ENCODE measurements at places on chromosomes 7 and 10. TPM values are rescaled to one million over a fixed set of nuclear protein-coding genes. Genes with fewer than 3 reads are reported as not detected.

Gene FKBP6
- total RNA-seq: 0.47 TPM

Gene MPLKIP
- total RNA-seq: 28.5 TPM

DNA sequence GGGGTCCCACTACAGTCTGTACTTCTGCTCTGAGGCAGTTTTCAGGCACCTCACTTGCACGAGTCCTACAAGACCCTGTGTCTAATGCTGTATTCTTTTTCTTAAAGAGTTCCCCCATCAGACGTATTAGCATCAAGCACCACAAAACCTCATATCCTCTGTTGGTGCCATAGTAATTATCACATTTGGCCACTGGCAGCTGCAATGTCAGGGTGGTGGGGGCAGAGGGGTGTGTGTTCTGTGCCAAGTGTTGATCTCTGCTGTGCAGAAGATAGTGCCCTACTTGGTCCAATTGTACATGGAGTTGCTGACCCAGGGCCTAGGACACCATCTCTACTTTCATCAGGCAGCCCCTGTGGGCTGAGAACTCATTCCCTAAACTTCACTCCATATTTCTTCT is 20.0 kb upstream of the JAZF1 start:
- H3K36me3 ChIP-seq: no peaks in the 10 kb centered on the region
- H3K4me1 ChIP-seq: no peaks in the 10 kb centered on the region
- H3K4me3 ChIP-seq: no peak overlapping the region

Gene SUN3
- total RNA-seq: not detected

DNA sequence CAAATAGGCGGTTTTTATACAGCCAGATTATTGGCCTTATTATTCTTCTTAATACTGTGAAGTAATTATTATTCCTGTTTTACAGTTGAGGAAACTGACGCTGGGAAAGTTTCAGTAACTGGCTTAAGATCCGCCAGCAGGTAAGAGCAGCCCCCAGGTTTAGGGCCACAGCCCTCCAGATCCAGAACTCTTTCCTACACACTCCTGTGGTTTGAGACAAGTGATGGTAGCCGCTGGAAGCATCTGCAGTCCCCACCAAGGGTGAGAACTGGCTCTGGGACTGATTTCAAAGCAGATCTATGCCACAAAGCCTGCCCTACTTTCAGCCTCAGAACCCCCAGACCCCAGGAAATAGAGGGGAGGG is 3.0 kb upstream of the UNC5B start:
- H3K27ac ChIP-seq: no peak overlapping the region
- H3K4me3 ChIP-seq: no peak overlapping the region
- H3K27me3 ChIP-seq: peaks cover 23% of the 10 kb centered on the region
- peaks cover 22% of the 10 kb centered on the region for H3K4me1 ChIP-seq

- H3K36me3 ChIP-seq: no peaks in the 10 kb centered on the region
- no peak overlapping the region for H3K27ac ChIP-seq
- no peaks in the 10 kb centered on the region for H3K27me3 ChIP-seq
- H3K4me3 ChIP-seq: no peak overlapping the region
These were observed 1149.5 kb upstream of the POT1 start for GRCh38 chr7:126079151-126079550.

DNA sequence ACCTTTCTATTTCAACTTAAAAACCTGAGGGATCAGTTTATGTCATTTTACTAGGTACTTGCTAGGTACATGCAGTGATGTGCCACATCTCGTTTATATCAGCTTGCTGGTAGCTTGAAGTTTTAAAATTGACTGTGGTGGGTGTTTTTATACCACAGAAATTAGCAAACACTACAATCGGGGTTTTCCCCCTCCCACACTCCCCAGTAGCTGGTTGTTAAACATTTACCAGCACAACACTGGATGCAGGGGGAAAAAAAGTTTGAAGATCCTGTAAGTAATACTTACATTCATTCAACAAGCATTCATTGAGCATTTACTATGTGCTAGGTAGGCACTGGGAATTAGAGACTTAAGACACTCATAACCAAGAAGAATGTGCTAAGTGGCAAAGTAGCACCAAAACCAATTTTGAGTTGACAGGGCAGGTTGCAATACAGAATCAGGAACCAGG is 32.6 kb downstream of the USP6NL start:
- no peak overlapping the region for H3K4me3 ChIP-seq
- H3K27me3 ChIP-seq: no peaks in the 10 kb centered on the region
- peaks cover 4% of the 10 kb centered on the region for H3K4me1 ChIP-seq
- DNase-seq: no peak

Gene SERPINE1
- total RNA-seq: 15.4 TPM

Gene CARD11
- 5.7 TPM for total RNA-seq

- H3K27me3 ChIP-seq: no peaks in the 10 kb centered on the region
- H3K27ac ChIP-seq: no peak overlapping the region
- DNase-seq: no peak
- H3K36me3 ChIP-seq: no peaks in the 10 kb centered on the region
- peaks cover 3% of the 10 kb centered on the region for H3K4me1 ChIP-seq
These were observed 52.2 kb downstream of the C10orf105 start for GRCh38 chr10:71667387-71667752.

- H3K36me3 ChIP-seq: no peaks in the 10 kb centered on the region
- H3K4me3 ChIP-seq: no peak overlapping the region
- H3K27me3 ChIP-seq: no peaks in the 10 kb centered on the region
- no peaks in the 10 kb centered on the region for H3K4me1 ChIP-seq
- H3K27ac ChIP-seq: no peak overlapping the region
These were observed 31.7 kb upstream of the SYPL1 start for GRCh38 chr7:106143711-106144337.

All from lower lobe of right lung (tissue), 2 donors.